ENCODE measurements at places on chromosomes 11 and 22.

DNA sequence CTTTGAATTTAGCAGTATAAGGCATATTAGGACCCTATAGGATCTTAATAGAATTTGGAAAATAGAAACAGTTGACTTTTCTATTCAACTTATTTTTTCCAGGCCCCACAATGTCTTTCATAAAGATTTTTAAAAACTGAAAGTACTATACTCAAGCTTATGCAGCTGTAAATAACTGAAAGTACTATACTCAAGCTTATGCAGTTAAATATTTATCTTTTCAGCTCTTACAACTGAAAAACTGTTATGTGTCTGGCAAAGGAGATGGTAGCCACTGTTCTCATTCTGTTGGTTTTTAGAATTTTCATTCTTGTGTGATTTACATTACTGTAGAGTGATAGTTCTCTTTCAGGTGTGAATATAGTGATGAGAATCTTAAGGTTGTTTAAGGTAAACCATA is 16.5 kb downstream of the HIPK3 start:
- DNase-seq: no peak

- DNase-seq: no peak
These were observed 179.6 kb downstream of the TTC28 start for GRCh38 chr22:28500006-28500405.

DNA sequence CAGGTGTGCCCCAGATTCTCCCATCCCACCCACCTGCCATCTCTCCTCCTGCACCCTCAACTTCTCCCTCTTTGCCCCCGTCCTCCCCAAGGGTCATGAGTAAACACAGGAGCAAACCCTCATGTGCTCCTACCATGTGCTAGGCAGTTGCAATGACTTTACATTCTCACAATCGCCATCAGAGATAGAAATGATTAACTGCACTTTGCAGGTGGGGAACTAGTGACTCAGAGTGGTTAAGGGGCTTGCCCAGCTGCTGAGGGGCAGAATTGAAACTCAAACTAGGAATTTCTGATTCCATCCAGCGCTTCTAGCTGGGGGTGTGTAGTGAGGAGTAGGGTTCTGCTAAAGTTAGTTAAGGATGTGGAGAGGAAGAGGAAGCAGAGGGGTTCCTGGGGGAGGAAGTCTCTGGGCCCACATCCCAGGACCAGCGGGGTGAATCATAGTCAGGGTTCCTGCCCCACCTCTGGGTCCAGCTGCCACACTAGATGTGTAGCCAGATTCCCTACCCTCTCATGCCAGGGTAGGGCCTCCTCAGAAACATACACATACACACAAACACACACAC is 16.0 kb upstream of the PRG2 start:
- peak; percentile 17 for DNase-seq

DNA sequence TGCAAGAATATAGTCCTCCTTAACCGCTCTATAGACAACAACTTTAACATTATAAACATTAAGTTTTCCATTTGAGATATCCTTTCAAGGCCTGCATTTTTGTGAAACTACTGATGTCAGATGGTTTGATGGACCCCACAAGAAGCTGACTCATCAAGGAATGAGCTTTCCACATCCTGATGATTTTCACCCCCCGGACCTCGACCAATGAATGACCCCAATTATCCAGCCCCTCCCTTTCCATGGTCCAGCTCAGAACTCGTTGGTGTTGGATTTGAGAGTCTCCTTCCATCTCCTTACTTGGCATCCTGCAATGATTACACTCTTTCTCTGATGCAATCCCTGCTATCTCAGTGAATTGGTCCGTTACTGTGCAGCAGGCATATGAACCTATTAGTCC is 31.8 kb upstream of the GUCY1A2 start:
- no peak for DNase-seq

GRCh38 chr11:22699388-22699787 is 33.0 kb downstream of the GAS2 start:
- no peak for DNase-seq

DNA sequence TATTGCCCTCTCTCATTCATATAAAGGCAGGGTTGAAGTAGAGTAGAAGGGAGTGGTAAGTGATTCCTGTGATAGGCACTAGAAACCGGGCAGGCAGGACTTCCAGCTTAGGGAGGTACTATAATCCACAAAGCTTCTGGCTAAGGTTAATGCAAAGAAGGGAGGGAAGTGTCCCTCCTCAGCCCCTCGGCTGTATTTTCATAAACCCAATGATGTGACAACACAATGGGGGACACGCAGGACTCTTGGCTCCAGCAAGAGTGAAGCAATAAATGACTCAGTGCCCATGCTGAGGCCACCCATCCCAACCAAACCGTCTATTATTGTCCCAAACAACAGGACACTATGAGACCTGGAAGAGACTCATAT is 90.7 kb downstream of the ETS1 start:
- no peak for DNase-seq

- no peak for DNase-seq
These were observed 10.7 kb downstream of the BCL9L start for GRCh38 chr11:118914987-118915386.

DNA sequence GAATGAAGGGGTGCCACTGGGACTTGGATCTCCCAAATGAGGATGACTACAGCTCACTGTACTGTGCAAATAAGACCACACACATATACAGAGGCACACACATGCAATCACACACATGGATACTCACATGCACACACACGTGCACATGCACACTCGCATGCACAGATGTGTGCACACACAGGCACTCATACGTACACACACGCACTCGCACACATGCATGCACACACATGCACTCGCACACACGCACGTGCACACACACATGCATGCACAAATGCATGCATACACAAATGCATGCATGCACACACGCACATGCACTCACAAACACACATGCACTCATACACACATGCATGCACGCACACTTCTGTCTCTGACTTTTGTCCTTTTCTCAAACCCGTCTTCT is 36.0 kb downstream of the TECTA start:
- no peak for DNase-seq

- no peak for DNase-seq
These were observed 26.0 kb upstream of the PDGFB start for GRCh38 chr22:39270792-39271191.

DNA sequence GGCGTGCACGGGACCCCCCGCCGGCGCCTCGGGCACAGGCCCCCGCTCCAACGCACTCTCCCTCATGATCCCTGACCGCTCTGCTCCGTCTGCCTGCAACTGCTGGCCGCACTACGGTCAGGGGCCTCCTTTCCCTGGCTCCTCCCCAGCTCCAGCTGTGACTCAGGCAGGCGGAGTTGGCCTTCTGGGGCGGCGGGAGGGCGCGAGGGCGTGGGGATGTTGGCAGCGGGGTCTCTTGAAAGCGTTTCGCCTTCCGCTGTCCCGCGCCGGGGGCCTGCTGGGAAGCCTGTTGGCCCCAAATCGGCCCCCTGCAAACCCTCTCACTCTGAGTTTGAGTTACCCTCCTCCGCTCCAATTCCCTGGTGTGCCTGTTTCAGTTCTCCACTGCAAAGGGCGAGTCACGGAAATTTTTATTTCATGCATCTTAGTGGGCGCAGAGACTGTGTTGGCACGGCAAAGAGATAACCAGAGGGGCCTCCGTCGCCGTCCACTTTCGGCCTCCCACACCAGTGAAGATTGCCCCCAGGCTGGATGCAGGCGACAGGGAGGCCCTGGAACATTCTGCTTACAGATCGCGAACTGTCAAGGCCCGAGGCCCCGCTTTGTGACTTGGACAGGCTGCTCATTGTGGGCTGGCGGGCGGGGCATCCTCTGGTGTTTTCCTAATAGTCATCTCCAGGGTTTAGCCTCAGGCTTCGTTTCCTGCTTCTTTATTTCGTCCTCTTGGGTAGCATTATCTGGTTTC is at the start of gene CAVIN3:
CAVIN3 (minus strand) TSS at position 91 of the 745 bp plus-strand sequence; CDS start at position 66, 25 bp downstream.
- no peak for DNase-seq

DNA sequence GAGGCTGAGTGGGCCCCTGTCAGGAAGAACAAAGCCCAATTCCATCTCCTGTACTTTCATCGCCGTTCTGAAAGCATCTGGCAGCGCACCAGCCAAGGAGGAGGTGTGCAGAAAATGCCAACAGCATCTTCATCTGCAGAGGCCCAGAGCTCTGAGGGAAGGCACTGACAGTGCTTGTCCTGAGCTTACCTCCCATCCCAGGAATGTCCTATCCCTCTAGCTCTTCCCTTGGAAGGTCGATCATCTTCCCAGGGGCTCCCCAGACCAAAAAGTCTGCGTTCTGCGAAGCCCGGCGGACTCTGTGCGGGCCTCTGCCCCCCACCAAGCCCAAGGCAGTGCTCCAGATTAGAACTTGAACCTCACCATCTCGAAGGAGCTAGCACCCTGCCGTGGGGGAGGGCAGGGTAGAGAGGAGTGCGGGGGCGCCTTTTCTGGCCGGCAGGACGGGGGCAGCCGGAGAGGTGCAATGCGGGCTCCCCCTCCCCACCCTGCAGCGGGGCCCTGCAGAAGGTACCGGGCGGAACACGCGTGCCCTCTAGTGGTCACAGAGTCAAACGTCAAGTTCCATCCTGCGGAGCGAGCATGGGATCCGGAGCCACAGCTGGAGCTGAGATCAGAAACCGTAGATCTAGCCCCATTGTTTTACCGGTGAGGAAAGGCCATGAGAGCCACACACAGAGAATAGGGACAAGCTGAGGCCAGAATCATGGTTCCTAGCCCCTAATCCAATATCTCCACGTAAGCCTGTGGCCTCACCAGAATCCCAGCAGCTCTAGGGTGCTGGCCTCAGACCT is 5.0 kb downstream of the SCN2B start:
- DNase-seq: peak; percentile 53

- no peak for DNase-seq
These were observed 9.4 kb downstream of the TUG1 start for GRCh38 chr22:30978304-30978962.

DNA sequence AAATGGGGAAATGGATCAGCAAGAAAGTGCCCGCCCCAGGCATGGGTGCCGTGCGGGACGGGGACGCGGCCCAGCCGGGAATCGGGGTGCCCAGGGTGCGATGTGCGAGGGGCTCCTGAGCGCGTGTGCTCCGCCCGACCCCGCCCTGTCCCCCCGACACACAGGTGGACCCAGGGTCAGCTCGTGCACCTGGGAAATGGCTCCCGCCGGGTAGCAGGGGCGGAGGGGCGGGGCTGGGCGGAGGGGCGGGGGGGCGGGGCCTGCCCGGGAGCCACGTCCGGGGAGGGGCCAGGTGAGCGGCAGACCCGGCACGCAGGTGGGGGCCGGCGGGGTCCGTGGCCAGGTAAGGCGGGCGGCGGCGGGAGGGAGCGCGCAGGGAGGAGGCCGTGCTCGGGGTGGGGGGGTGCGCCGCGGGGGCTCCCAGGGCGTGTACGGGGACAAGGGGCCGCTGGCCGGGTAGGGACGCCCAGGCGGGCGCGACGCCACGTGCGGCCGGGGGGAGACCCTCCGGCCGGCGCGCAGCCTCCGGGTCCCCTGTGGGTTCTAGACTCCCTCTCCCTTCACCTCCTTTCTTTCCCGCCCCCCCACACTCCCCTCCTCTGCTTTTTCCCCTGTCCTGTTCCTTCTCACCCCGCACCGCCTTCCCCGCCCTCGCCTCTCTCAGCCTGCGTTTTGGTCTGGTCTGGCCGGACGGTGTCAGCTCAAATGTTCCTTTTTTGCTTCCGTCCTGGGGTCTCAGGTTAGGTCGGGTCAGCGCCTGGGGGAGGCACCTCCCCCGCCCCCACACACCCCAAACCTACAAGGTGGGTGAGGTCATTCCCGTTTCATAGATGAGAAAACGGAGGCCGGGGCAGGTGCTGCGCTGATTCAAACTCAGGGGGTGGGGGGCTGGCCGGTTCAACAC is at the start of gene ARHGAP8:
ARHGAP8 (plus strand) TSS at position 291 of the 904 bp plus-strand sequence. CDS start 33,953 bp downstream, outside the sequence.
- DNase-seq: no peak

DNA sequence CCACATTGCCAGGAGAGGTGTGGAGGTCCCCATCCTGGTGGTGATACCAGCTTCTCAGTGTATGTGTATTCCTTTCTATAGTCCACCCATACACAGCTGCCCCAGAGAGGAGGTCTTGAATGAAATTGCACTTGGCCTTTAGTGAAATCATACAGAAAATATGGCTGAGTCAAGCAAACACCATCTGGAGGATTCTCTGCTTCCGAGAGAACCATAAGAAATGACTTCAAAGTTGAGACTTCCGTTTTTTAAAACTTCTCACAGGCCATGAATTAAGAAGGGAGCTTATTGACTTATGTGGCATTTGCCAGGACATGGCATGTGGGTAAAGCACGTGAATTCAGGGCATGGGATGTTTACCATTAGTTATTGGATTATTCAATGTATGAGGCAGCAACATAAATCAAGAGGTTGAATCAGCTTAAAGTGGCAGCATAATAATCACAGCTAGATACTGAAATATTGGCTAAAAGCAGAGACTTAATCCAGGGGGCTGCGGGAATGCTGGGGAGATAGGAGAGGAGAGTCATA is 119.1 kb upstream of the MTNR1B start:
- no peak for DNase-seq

- no peak for DNase-seq
These were observed 47.4 kb downstream of the CHST1 start for GRCh38 chr11:45617871-45618601.

DNA sequence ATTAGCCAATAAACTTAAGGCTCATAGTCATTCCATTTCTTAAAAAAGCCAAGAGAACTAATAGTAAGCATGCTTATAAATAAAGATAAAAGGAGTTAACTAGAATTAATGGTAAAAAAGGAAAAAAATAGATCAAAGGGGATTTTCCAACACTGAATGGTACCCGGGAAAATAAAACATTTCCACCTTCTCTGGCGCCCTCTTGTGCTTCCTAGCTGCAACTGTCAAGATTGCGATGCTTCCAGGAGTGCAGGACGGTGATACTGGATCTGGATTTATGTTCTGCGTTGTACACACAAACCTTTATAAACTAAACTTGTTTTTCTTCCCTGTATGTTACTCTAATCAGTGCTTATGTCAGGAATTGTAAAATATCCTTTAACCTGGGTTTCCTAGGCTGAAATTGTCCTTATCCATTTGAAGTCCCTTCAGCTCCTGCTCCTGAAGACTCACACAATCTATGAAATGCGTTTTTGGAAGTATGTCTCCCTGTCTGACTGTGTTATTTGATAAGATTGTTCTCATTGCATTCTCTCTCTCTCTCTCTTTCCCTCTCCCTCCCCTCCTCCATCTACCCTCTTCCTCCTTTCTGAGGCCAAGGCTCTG is 9.6 kb upstream of the HTATIP2 start:
- peak; percentile 42 for DNase-seq

DNA sequence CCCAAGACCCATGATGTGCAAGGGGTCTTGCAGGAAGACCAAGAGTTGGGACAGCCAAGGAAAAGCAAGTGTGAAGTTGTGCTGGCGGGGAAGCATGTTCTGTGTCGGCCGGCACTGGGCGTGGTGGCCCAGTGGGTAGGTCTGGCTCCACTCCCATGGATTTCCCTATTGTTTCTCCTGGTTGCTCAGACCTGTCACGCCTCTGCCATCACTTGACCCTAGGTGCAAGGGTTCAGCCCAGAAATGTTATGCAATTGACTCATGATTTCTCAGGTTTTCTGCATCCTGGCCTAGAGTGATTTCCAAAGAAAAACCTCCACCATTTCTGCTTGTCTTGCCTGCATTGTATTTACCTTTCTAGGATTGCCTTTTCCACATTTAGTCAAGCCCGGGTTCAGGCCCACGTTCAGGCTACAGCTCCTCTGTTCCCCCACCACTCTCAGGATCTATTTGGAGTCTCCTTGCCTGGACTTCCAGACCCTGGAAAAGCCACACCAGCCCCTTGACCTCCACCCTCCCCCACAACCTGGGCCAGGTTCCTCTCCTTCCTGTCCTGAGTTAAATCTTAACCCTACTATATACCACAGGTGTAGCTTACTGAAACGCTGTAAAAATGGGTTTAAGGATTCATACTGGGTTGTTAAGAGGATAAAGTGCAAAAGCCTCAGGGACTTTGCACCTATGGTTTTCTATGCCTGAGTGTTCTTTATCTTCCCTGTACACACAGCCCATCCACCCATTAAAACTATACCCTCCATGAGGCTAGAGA is 17.5 kb upstream of the FOLR1 start:
- DNase-seq: no peak

Data from CD4-positive, alpha-beta T cell treated with Interleukin-4 for 4 hours (primary cell).